ENCODE measurements at places on chromosomes 12 and 14.

- peak; percentile 49 for DNase-seq
These were observed 42.2 kb upstream of the ATP23 start for GRCh38 chr12:57899010-57899662.

- DNase-seq: no peak
These were observed 855.8 kb downstream of the FSCB start for GRCh38 chr14:43651185-43651787.

DNA sequence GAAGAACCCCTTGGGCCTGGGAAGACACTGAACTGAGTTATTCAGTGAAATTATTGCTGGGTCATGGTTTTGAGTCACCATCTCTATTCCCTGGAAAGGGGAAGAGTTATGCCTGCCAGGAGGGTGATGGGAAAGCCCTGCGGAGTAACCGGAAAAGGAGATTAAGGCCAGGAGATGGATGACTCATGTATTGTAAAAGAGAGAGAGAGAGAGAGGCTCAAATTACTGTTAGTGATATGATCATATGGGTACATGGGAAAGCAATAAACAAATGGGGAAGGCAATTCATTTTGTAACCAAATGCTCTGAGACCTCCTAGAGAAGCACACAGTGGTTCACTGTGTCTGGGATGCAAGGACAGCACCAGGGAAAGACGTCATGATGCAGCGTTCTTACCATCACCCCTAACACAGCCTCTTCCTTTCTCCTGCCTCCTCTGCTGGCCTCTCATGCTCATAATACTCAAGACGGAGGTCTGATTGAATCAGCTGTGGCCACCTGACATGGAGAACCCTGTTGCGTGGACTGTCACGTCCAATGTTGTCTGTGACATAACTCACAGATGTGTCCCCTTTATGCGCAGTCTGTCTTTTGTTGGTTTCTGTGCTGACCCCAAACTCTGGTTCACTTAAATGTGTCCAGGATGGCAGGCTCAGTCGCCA lies 243.7 kb downstream of the TMEM132D start:
- DNase-seq: no peak

DNA sequence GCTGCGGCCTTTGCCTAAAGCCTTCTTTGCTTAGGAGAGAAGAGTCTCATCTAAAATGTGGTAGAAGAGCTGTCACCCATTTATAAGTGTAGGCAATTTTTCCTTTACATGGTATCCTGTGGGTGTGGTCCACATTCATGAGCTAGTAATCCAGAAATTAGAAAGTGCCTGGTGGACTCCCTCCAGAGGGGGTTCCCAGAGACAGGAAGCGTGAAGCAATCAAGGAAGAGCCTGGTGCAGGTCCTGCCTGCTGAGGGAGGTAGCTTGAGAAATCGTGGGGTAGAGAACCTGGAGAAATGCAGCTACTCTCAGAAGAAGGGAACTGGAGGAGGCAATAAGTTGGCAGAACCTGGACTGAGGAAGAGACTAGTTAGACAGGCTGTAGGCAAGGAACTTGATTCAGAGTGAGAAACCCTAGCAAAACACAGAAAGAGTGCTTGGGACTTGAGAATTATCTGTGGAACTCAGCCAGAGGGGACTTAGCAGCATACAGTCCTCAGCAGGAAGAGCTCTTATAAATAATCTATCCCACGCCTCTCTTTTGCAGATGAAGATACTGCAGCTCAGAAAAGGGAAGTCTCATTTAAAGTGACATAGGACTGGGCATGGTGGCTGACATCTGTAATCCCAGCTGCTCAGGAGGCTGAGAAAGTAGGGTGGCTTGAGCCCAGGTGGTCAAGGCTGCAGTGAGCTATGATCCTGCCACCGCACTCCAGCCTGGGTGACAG lies 182.4 kb upstream of the CCND2 start:
- no peak for DNase-seq

- no peak for DNase-seq
These were observed 215.4 kb downstream of the SLC41A2 start for GRCh38 chr12:104742551-104743201.

DNA sequence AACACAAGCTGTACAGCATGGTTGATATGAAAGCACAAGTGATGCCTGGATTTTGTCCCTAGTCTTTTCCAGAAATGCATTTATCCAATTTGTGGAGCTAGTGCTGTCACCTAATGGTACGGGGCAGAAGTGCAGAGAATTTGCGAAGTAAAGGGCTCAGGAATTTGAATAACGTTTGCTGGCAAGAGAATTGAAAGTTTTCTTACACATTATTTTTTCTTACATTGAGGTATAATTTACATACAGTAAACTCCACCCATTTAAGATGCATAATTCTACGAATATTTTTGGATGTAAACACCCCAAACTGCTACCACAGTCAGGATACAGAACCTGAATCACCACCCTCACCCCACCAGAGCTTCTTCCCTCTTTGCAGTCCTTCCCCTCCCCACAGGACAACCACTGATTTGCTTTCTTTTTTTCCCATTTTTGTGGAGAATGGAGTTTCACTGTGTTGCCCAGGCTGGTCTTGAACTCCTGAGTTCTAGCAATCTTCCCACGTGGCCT lies 3.5 kb downstream of the AICDA start:
- DNase-seq: no peak

DNA sequence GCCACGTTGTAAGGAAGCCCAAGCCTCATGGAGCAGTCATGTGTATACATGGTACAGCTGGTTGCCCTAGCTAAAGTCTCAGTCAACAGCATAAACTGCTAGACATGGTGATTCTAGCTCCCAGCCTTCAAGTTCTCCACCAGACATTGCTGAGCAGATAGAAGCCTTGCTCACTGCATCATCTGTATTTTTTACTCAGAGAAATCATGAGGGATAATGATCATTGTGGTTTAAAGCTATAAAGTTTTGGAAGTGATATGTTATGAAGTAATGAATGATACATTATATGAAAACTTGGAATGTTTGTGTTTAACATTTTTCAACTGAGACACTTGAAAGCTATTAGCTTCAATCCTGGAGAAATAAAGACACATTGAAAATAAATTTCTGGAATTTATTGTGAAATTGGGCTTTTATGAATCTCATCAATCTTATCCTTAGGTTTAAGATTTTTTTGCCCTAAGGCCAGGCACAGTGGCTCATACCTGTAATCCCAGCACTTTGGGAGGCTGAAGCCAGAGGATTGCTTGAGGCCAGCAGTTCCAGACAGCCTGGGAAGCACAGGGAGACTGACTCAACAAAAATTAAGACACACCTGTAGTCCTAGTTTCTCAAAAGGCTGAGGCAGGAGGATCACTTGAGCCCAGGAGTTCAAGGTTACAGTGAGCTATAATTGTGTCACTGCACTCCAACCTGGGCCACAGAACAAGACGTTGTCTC lies 5.6 kb upstream of the NFATC4 start:
- no peak for DNase-seq

GRCh38 chr14:75249958-75250336 lies 28.7 kb upstream of the FOS start:
- no peak for DNase-seq

DNA sequence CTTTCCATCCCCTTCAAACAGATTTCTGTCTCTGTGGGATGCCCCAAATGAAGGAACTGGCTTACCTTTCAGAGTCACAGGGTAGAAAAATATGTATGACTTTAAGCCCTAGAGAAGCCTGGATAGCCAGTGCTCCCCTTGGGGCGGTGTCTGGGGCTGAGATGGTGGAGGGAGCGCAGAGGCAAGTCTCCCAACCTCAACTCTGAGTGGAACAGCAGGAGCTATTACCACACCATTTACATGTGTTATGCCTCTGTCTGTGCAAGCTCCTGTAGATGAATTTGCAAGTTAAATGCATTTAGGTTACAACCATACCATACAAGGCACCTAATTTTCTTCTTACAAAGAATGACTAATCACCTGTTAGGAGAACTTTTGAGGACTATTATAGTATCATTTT lies 50.4 kb upstream of the CLMN start:
- DNase-seq: no peak

DNA sequence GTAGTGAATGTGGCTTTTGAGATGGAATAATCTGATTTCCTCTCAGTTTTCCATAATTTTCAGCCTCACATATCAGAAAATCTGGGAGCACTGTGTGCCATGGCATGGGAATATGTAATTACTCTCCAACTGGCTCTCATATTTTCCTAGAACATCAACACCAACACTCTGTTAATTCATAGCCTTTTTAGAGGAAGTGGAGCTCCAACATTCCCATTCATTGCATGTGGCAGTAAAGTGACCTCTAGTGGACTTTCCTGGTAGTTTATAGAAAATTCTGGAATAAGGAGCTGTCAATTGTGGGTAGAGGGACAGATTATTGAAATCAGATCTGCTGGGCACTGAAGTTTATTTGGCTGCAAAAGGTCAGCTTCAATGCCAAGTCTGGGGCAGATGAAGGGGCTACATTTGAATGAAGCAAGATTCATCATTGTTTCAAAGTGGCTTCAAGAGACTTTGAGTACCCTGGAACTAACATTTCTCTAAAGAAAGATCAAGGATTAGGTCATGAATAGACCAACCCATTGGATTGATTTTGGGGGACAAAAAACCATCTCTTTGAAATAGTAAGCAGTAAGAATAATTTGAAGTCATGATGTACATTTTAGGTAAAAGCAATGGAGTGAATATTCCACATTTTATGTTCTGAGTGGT lies 23.6 kb upstream of the USP44 start:
- no peak for DNase-seq

DNA sequence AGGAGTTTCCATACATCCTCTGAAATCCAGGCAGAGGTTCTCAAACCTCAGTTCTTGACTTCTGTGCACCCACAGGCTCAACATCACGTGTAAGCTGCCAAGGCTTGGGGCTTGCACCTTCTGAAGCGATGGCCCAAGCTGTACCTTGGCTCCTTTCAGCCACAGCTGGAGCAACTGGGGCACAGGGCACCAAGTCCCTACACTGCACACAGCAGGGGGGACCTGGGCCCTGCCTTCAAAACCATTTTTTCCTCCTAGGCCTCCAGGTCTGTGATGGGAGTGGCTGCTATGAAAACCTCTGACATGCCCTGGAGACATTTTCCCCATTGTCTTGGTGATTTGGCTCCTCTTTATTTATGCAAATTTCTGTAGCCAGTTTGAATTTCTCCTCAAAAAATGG lies 10.6 kb downstream of the AREL1 start:
- no peak for DNase-seq
